Suprapubic skin (tissue), 4 donors: ENCODE measurements at places on chromosomes 6 and 20. TPM values are rescaled to one million over a fixed set of nuclear protein-coding genes. Genes with fewer than 3 reads are reported as not detected.

Gene SLC2A4RG
- 96.9 TPM for total RNA-seq

Gene OR2J3
- total RNA-seq, result not detected

DNA sequence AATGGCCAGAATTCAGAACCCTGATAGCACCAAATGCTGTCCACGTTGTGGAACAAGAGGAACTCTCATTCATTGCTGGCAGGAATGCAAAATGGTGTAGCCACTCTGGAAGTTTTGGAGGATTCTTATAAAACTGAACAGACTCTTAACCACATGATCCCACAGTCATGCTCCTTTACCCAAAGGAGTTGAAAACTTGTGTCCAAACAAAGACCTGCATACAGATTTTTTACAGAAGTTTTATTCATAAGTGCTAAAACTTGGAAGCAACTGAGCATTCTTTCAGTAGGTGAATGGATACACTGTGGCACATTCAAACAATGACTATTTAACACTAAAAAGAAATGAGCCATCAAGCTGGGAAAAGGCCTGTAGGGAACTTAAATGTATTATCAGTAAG lies 32.5 kb downstream of the PREP start:
- peaks cover 22% of the 10 kb centered on the region for H3K36me3 ChIP-seq
- H3K27me3 ChIP-seq, result no peaks in the 10 kb centered on the region
- no peak for DNase-seq
- H3K27ac ChIP-seq, result no peak overlapping the region

DNA sequence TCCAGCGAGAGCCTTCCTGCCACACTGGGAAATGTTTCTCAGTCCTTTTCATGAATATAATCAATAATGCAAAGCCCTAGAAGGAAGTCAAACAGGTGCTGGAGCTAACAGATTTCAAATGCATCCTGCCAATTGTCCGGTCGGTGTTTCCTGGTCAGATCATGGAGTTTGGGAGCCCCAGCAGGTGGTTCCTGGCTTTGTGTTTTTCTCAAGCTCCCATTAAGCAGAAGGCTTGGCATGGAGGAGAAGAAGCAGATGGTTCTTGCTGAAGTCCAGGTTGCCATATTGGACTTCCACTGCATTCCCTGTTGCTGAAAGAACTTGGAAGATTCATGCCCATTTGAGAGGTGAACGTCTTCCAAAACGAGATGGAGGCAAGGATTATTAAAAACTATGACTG lies 68.6 kb downstream of the GFOD1 start:
- DNase-seq, result no peak
- no peaks in the 10 kb centered on the region for H3K36me3 ChIP-seq
- peaks cover 19% of the 10 kb centered on the region for H3K4me1 ChIP-seq
- H3K27me3 ChIP-seq, result no peaks in the 10 kb centered on the region
- H3K4me3 ChIP-seq, result no peak overlapping the region

- H3K36me3 ChIP-seq, result peaks cover 27% of the 10 kb centered on the region
- no peaks in the 10 kb centered on the region for H3K4me1 ChIP-seq
- no peak for DNase-seq
- no peak overlapping the region for H3K27ac ChIP-seq
These were observed 8.5 kb downstream of the QRSL1 start for GRCh38 chr6:106637717-106638341.

Gene TPBG
- 30.4 TPM for total RNA-seq

GRCh38 chr6:109170333-109170732 lies 75.0 kb downstream of the CEP57L1 start:
- H3K27ac ChIP-seq, result no peak overlapping the region
- DNase-seq, result no peak
- no peak overlapping the region for H3K4me3 ChIP-seq
- H3K4me1 ChIP-seq, result peaks cover 6% of the 10 kb centered on the region
- no peaks in the 10 kb centered on the region for H3K36me3 ChIP-seq

DNA sequence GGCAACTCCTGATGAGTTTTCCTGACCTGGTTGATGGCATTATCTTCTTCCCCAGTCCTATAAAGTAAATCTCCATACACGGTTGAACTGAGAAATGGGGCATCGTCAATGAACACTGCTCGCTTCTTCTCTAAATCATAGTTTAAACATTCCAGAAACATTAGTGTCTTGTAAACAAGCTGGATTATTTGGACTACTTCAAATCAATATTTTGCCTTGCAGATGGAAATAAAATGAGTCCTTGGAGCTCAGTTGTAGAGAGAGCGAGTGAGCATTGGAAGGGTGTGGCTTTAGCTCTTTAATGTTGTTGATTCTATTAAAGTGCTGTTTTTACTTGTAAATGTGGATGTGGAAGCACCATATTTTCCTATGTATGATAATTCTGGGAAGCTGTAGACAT lies 18.4 kb downstream of the C6orf89 start:
- peaks cover 67% of the 10 kb centered on the region for H3K36me3 ChIP-seq
- no peak overlapping the region for H3K27ac ChIP-seq
- H3K27me3 ChIP-seq, result no peaks in the 10 kb centered on the region

GRCh38 chr20:8803065-8803464 lies 265.8 kb upstream of the PLCB4 start:
- DNase-seq, result no peak
- H3K27me3 ChIP-seq, result no peaks in the 10 kb centered on the region
- H3K27ac ChIP-seq, result no peak overlapping the region
- H3K4me1 ChIP-seq, result no peaks in the 10 kb centered on the region

Gene IL17A
- not detected for total RNA-seq

DNA sequence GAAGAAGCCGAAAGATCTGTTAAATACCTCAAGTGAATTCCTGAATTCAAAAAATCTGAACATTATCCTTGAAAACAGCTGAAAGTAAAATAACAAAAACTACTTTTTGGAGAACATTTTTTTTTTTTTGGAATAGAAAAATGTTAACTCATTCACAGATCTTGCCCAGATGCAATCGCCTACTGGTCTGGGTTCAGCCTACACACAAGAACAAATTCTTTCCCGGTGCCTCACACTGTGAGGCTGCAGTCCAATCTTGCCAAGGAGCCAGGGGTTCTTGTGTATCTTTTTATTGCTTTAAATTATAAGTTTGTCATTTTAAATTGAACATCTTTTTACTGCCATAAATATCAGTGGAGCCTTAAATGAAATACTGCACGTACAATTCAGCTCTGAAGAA lies 41.2 kb upstream of the TMEM200A start:
- H3K4me1 ChIP-seq, result no peaks in the 10 kb centered on the region
- no peak for DNase-seq
- H3K27me3 ChIP-seq, result no peaks in the 10 kb centered on the region
- H3K27ac ChIP-seq, result no peak overlapping the region

- DNase-seq, result no peak
- no peaks in the 10 kb centered on the region for H3K4me1 ChIP-seq
- H3K4me3 ChIP-seq, result no peak overlapping the region
- H3K36me3 ChIP-seq, result peaks cover 38% of the 10 kb centered on the region
These were observed 41.5 kb downstream of the RALGAPB start for GRCh38 chr20:38514185-38514584.

Gene PTCHD4
- not detected for total RNA-seq

GRCh38 chr20:17843246-17844132 lies 125.1 kb downstream of the SNX5 start:
- no peak for DNase-seq
- peak overlapping the region; percentile 23 for H3K27ac ChIP-seq
- H3K4me3 ChIP-seq, result no peak overlapping the region
- no peaks in the 10 kb centered on the region for H3K36me3 ChIP-seq

Gene GTSF1L
- total RNA-seq, result not detected

GRCh38 chr20:38060536-38060935 lies 27.0 kb downstream of the RPRD1B start:
- DNase-seq, result no peak
- H3K27me3 ChIP-seq, result no peaks in the 10 kb centered on the region
- H3K36me3 ChIP-seq, result peaks cover 87% of the 10 kb centered on the region
- no peak overlapping the region for H3K27ac ChIP-seq

Gene PGC
- total RNA-seq, result not detected

DNA sequence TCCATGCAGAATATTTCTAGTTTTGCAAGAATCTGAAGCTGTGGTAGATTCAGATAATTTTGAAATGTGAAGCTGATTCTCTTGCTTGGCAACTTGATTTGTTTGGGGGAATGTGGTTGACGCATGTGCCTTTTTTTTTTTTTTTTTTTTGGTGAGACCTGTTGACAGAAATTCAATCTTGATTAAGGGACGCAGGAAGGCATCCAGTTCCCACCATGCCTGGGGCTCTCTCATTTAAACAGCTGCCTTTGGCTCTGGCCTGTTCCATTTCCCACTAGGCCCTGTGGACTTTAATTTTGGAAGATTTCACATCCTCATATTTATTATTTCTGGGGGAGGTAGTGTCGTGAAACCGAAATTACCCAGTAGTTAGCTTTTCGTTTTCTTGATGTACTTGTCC lies 8.6 kb downstream of the TPX2 start:
- H3K4me1 ChIP-seq, result peaks cover 7% of the 10 kb centered on the region
- H3K36me3 ChIP-seq, result no peaks in the 10 kb centered on the region
- H3K27me3 ChIP-seq, result no peaks in the 10 kb centered on the region
- DNase-seq, result no peak
- no peak overlapping the region for H3K4me3 ChIP-seq
- H3K27ac ChIP-seq, result no peak overlapping the region

Gene SYCP2
- total RNA-seq, result 1.8 TPM

Gene CYP24A1
- total RNA-seq, result 1.0 TPM

Gene CLPSL2
- total RNA-seq, result not detected

DNA sequence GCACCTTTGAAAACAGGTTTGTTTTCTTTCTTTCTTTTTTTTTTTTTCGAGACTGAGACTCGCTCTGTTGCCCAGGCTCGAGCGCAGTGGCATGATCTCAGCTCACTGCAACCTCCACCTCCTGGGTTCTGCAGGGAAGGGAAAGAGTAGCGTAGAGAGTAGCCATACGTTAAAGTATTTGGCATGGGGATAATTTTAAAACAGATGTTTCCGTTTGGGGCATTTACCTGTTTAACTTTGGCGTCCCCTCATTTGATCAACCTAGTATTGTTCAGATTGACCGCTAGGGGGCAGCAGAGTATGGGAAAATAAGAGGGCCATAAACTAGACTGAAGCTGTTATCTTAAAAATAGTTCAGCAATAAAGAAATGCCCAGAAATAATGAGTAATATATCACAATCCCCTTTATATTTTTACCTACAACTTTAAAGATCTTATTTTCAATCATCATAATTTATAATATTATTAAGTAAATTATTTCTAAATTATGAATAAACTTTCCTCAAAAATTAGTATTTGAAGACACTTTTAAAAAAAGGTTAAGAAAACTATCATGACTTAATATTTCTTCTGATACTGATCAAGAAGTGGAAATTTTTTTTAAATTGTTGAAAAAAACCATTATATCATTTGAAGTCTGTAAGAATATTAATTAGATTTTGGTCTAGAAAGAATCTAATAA lies 7.6 kb upstream of the TAAR9 start:
- no peak overlapping the region for H3K4me3 ChIP-seq
- no peak overlapping the region for H3K27ac ChIP-seq
- no peaks in the 10 kb centered on the region for H3K27me3 ChIP-seq
- DNase-seq, result no peak

Gene PLCB1
- 15.6 TPM for total RNA-seq

GRCh38 chr6:74631564-74631963 lies 574.3 kb downstream of the COL12A1 start:
- DNase-seq, result no peak
- H3K4me3 ChIP-seq, result no peak overlapping the region
- no peaks in the 10 kb centered on the region for H3K27me3 ChIP-seq
- no peaks in the 10 kb centered on the region for H3K36me3 ChIP-seq
- H3K4me1 ChIP-seq, result no peaks in the 10 kb centered on the region
- H3K27ac ChIP-seq, result no peak overlapping the region

- no peak for DNase-seq
- H3K27ac ChIP-seq, result no peak overlapping the region
- H3K36me3 ChIP-seq, result no peaks in the 10 kb centered on the region
- H3K4me1 ChIP-seq, result peaks cover 4% of the 10 kb centered on the region
- no peaks in the 10 kb centered on the region for H3K27me3 ChIP-seq
- H3K4me3 ChIP-seq, result no peak overlapping the region
These were observed 164.5 kb downstream of the ATXN1 start for GRCh38 chr6:16596616-16597331.

GRCh38 chr6:76518443-76518842 lies 446.0 kb upstream of the IMPG1 start:
- DNase-seq, result no peak
- H3K4me3 ChIP-seq, result no peak overlapping the region
- no peaks in the 10 kb centered on the region for H3K27me3 ChIP-seq
- no peaks in the 10 kb centered on the region for H3K4me1 ChIP-seq
- H3K36me3 ChIP-seq, result no peaks in the 10 kb centered on the region

Gene CGA
- total RNA-seq, result not detected

DNA sequence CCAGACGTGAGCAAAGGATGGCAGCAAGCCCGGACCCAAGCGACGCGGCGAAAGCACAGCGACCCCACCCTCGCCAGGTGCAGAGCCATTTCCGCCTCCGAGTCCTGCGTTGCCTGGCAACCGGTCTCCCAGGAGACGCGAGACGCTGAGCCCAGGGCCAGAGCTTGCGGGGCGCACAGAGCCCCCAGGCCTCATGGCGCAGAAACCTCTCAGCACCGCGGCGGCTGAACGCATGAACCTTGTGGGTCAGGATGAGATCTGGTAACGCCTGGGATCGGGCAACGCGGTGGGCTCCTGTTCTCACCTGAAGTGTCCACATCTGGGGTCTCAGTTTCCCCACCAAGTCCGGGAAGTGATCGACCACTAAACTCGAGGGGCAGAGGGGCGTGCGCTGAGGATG lies 77.7 kb downstream of the ANKRD60 start:
- peaks cover 34% of the 10 kb centered on the region for H3K27me3 ChIP-seq
- peaks cover 2% of the 10 kb centered on the region for H3K4me1 ChIP-seq
- H3K4me3 ChIP-seq, result no peak overlapping the region

DNA sequence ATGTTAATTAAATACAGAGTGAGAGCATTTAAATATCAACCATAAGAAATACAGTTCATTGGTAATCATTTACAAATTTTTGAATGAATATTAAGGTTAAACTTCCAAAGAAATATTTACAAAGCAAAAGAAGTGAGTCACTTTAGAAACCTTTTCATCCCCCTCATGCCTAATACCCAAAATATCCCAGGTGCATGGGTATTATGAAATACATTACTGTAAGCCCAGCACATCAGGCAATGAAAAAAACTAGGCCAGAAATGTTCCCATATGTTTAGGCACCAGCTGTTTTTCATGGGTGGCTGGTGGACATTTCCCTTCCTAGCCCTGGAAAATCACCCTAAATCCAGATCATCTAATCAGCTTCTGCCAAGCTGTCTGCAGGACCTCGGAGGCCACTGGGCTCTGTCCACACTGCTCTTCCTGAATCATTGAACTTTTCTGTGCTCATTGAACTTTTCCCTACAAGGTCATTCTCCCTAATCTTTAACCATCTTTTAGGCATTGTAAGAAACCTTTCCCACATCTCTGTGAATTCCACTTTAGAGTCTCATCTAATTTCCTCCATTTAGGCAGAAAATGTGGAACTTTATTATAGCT lies 145.3 kb upstream of the STXBP5 start:
- H3K4me1 ChIP-seq, result no peaks in the 10 kb centered on the region
- H3K36me3 ChIP-seq, result no peaks in the 10 kb centered on the region
- H3K27me3 ChIP-seq, result no peaks in the 10 kb centered on the region
- no peak overlapping the region for H3K27ac ChIP-seq
- no peak for DNase-seq

GRCh38 chr20:35307666-35308653 lies 15.7 kb upstream of the FAM83C start:
- no peaks in the 10 kb centered on the region for H3K36me3 ChIP-seq
- no peaks in the 10 kb centered on the region for H3K27me3 ChIP-seq
- no peak for DNase-seq
- H3K27ac ChIP-seq, result peak overlapping the region; percentile 86
- no peak overlapping the region for H3K4me3 ChIP-seq
- H3K4me1 ChIP-seq, result peaks cover 70% of the 10 kb centered on the region

Gene ASIP
- total RNA-seq, result not detected

- no peak for DNase-seq
- no peaks in the 10 kb centered on the region for H3K4me1 ChIP-seq
- H3K27me3 ChIP-seq, result no peaks in the 10 kb centered on the region
- no peaks in the 10 kb centered on the region for H3K36me3 ChIP-seq
- H3K27ac ChIP-seq, result no peak overlapping the region
- no peak overlapping the region for H3K4me3 ChIP-seq
These were observed 99.3 kb upstream of the PROKR2 start for GRCh38 chr20:5416086-5416485.
